ENCODE measurements at places on chromosomes 1 and 21.

DNA sequence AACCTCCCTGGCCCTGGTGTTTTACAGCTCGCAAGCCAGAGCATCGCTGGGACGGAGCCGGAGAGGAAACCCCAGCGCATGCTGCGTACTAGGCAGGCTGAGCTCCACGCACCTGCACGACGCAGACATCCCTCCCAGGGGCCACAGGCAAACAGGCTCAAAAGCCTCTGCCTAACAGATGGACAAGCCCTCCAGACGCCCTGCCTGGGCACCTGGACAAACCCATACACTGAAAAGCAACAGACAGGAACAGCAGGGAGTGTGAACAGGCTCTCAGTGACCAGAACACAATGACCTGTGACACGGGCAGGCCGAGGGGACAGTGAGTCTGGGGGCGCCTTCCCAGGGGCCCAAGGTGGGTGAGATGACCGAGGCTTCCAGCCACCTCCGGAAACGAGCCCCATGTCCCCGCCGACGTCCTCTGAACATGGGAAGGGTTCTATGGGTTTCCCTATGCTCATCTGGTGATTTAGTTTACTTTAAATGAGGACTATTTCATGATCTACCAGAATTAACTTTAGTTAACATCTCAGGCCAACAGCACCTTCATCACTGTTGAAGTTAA, 40.3 kb downstream of the NPHP4 start:
- no peak for DNase-seq

- no peak for DNase-seq
These were observed 39.9 kb downstream of the INKA2 start for GRCh38 chr1:111699268-111699667.

GRCh38 chr1:63991685-63992084, 211.7 kb upstream of the UBE2U start:
- no peak for DNase-seq

GRCh38 chr1:159014003-159014571, 4.4 kb downstream of the IFI16 start:
- DNase-seq, result no peak

- DNase-seq, result no peak
These were observed 10.1 kb downstream of the YARS1 start for GRCh38 chr1:32806910-32807523.

DNA sequence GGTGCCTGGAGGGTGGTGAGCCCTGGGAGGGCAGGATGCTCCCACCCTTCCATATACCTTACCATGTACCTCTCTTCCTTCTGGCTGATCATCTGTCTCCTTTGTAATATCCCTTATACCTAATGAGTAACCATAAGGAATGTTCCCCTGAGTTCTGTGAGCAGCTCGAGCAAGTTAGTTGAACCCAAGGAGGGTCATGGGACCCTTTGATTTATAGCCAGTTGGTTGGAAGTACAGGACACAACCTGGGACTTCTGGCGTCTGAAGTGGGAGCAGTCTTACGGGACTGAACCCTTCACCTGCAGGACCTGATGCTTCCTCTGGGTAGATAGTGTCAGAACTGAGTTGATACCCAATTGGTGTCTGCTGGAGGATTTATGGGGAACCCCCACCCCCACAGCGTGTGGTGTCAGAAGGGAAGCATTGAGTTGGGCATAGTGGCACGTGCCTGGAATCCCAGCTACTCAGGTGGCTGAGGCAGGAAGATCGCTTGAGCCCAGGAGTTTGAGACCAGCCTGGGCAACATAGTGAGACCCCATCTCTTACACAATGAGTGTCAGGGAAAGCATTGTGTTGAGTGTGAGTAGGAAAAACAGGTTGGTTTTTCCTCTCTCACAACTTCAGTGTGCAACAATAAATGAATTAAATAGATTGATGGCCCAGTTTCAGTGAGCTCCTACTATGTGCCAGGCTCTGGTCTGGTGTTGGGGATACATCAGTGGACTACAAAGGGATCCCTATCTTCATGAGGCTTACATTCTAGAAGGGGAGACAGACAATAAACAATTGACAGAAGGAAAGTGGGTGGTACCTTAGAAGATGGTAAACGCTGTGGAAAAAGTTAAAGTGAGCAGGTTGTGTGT, 16.0 kb downstream of the DNAJC16 start:
- DNase-seq, result no peak

- DNase-seq, result peak; percentile 89
These were observed 51.1 kb downstream of the GLUL start for GRCh38 chr1:182340233-182341058.

GRCh38 chr1:57603696-57604095, 179.8 kb upstream of the DAB1 start:
- no peak for DNase-seq
